ENCODE measurements at places on chromosomes 5 and 9.

- no peak for DNase-seq
Measured at GRCh38 chr9:97315550-97315949, 8.1 kb downstream of the CCDC180 start.

- DNase-seq: no peak
Measured at GRCh38 chr5:64944868-64945267, 176.1 kb downstream of the CWC27 start.

- DNase-seq: no peak
Measured at GRCh38 chr9:27338527-27338903, 41.6 kb upstream of the EQTN start.

DNA sequence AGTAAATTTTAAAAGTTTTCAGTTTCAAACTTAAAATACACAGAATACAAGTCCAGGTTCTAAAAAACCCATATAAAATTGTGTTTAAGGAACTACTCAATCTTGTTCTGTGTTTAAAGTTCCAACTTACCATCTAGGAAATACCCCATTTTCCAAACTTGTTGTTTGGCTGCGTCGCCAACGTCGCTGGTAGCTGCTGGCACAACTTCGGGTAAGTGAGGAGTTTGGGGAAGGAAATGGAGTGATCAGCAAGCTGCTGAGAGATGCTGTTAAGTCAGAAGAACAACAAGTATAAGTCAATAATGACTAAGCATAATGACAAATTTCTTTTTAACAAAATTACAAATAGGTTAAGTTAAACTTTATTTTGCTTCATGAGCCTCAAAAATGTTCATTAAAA is 71.3 kb upstream of the RAPGEF6 start:
- DNase-seq: no peak

DNA sequence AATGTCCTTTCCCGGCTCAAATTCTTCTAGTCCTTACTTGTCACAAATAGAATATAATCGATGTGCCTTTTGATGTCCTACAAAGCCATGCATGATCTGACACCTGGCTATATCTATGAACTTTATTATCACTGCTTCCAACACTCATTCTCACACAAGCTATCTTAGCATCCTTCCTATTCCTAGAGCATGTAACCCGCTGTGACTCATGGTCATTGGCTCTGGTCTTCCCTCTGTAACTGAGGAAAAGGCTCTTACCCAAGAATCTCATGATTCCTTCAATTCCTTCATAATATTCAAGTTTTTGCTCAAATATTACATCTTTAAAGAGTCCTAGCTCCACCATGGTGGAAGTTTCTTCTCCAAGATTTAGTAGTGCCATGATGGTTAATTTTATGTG is 480.0 kb upstream of the PAPPA start:
- DNase-seq: no peak

- no peak for DNase-seq
Measured at GRCh38 chr5:120236360-120236759, 227.7 kb upstream of the PRR16 start.

GRCh38 chr9:34623374-34624235 is 3.3 kb upstream of the DCTN3 start:
- no peak for DNase-seq

GRCh38 chr5:78985725-78986223 is 664 bp upstream of the ARSB start:
- DNase-seq: no peak

- no peak for DNase-seq
Measured at GRCh38 chr9:72292874-72293607, 72.0 kb downstream of the ZFAND5 start.

DNA sequence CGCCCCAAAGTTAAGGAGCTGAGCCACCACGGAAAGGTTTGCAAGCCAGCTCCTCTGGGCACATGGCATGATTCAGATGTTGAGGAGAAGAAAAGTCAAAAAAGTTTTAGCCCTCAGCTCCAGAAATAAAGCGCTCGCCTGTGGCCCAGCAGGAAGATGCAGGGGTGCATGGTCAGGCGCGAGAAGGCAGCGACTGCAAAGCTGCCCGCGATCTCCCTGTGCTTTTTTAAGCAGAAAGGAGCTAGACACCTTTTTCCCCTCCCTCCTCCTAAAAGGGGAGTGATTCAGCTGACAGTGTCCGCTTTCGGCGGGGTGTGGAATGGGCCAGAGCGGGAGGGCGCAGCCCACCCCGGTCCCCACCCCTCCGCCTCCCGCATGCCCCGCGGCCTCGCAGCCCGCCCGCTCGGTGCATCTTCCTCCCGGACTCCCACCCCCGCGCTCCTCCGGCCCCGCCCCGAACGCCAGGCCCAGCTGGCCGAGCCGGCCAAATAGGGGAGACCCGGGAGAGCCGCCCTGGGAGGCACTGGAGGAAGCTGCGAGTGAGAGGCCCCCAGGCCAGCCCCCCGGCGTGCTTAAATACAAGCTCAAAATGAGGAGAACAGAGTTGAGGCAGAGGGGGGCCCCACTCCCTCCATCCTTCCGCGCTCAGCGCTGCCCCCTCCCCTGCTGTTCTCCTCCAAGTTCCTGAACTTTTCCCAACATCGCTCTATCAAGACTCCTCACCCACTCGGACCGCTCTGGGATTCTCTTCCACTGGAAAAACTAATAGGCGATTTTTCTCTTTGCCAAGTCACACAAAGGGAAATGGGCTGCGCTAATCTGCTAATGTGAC is at the start of gene ADAMTS12:
Gene ADAMTS12 (minus strand): TSS at position 203 of the 832 bp plus-strand sequence. CDS start 134 bp downstream, at position 69.
- no peak for DNase-seq

- DNase-seq: no peak
Measured at GRCh38 chr9:133158695-133159094, 5.0 kb downstream of the GBGT1 start.

DNA sequence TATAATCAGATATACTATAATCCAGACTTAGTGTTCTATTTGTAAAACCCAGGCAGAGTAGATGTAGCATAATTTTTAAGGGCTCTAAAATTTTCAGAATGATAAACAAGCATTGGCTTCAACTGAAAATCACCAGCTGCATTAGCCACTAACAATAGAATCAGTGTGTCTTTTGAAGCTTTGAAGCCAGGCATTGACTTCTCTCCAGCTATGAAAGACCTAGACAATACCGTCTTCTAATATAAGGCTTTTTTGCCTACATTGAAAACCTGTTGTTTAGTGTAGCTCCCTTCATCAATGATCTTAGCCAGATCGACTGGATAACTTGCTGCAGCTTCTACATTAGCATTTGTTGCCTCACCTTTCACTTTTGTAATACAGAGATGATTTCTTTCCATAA is 1877.3 kb upstream of the ACO1 start:
- DNase-seq: no peak

DNA sequence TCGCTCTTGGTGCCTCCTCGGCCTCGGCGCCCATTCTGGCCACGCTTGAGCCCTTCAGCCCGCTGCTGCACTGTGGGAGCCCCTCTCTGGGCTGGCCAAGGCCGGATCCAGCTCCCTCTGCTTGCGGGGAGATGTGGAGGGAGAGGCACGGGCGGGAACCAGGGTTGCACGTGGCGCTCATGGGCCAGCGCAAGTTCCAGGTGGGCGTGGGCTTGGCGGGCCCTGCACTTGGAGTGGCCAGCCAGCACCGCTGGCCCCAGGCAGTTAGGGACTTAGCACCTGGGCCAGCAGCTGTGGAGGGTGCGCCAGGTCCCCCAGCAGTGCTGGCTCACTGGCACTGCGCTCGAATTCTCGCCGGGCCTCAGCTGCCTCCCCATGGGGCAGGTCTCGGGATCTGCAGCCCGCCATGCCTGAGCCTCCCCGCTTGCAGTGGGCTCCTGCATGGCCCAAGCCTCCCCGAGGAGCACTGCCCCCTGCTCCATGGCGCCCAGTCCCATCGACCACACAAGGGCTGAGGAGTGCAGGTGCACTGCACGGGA is 106.4 kb downstream of the SMC2 start:
- DNase-seq: no peak

GRCh38 chr9:95004411-95005277 is 278.1 kb downstream of the AOPEP start:
- DNase-seq: no peak

DNA sequence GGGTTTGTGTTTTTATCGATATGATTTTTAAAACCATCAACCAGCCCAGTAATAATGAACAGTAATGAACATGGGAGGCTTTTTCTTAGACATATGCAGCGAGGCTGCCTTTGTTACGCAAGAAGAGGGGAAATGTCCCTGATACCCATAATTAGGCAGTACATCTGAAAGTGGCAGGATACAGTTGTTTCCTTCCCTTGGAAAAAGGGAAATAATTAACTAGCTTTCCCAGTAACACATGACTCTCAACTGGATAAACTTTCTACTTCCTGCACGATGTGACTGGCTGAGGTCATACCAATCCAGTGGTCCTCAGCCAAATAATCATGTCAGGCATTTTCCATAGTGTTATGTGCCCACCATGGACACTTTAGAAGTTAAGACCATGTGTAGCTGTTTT is 431.6 kb upstream of the C9orf72 start:
- DNase-seq: no peak

DNA sequence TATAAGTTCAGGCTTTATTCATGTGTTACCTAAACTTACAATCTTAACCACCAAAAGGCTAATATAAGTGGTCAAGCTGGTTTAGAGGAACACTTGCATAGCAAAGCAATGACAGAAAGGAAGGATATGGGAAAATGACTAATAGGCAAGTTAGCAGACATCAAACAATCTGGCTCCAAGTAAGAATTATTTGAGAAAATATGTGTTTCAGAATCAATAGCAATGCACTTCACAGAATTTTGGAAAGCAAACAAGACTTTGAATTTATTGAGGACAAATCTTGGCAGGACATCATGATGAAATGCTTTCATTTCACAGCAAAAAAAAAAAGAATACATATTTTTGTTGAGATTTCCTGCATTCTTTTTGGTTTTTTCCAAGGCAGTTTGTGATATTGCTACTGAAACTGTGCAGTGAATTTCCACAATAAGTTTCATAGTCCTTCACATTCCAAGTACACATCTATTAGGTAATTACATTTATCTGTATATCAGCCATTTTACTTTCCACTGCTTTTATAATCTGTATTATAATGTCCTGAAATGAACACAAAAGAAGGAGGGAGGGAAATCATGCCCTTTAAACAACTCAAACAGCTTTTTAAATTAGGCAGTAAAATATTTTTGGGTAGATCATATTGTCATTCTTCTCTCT is 417.9 kb downstream of the NR2F1-AS1 start:
- DNase-seq: no peak

DNA sequence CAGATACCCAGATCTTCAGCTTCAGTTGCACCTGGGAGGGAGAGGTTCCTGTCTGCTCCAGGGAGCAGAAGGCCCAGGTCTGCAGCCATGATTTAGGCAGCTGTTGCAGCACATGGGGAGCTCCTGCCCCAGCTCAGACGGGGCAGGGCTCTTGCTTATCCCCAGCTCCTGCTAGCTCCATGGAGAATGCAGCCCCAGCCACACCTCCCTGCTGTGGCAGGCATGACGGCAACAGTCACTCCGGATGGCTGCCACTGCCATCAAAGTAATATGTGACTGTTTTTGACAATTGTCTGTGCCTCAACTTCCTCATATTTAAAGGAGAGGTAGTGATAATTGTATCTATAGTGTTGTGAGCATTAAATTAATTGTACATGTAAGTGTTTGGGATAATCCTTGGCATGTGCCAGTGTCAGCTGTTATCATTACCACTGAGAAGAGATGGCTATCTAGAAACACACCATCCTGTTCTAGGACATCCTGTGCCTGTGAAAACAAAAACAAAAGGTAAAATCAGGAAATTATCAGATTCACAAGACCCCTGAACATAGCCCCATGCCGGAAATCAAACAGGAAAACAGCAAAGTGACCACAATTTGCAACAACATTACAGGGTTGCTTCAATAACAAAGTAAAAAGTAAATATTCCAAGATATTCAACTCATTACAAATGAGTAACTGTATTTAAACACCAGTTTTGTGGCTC is 1048.8 kb upstream of the ACO1 start:
- DNase-seq: no peak

- DNase-seq: no peak
Measured at GRCh38 chr9:77099388-77099787, 77.9 kb upstream of the VPS13A start.

DNA sequence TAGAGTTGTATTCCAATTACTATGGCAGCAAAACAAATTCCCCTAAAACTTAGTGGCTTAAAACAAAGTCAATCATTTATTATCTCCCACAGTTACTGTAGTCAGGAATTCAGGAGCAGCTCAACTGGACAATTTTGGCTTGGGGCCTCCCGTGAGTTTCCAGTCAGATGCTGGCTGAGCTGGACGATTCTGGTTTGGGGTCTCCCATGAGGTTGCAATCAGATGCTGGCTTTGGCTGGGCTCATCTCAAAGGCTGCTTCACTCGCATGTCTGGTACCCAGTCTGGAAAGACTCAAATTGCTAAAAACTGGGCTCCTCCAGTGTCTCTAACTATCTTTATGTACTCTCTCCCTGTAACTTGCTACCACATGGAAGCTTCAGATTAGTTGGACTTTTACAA is 130.1 kb downstream of the C5orf15 start:
- DNase-seq: no peak
